ENCODE measurements at places on chromosomes 12 and 14.

- peak; percentile 84 for DNase-seq
Observed at GRCh38 chr12:123075646-123076171, 75.2 kb downstream of the PITPNM2 start.

GRCh38 chr14:21534576-21534975 lies 8.4 kb upstream of the SALL2 start:
- peak; percentile 78 for DNase-seq

DNA sequence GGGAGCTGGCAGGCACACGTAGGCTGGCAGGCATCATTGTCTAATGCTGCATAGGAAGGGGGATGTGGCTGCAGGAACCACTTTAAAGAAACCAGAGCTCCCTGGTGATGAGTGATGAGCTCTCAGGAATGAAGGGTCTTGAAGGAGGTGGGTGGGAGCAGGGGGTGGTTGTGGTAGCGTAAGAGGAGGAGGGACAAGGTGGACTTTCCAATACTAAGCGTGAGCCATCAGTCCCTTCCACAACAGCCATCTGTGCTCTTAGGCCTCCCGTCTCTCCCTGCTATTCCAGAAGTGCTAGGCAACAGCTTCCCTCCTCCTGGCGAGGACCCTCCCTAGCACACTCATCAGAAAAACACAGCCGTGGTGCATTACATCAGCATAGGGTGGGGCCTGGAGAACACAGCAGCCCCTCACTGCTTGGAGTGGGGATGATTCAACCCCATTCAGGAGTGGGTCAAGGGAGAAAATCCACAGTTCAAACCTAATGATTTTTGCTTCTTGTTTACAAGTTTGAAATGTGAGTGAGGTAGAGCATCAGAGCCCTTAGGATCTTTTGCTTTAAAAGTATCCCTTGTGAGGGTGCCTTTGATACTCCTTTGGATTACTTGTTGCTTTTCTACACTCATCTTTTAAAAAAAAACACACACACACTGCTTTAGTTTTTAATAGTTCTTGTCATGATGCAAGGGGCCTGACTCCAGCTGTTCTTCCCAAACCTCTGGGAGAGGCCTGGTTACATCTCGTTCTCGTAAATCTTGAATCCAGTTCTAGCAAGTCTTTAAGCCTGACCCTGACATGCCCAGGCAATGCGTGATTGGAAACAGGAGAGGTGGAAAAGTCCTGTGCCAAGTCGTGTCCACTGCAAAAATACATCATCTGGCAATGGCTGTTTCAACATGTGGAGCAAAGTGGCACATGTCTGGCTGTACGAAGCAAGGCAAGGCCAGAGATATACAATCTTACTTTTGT lies 356.4 kb upstream of the DDHD1 start:
- no peak for DNase-seq

DNA sequence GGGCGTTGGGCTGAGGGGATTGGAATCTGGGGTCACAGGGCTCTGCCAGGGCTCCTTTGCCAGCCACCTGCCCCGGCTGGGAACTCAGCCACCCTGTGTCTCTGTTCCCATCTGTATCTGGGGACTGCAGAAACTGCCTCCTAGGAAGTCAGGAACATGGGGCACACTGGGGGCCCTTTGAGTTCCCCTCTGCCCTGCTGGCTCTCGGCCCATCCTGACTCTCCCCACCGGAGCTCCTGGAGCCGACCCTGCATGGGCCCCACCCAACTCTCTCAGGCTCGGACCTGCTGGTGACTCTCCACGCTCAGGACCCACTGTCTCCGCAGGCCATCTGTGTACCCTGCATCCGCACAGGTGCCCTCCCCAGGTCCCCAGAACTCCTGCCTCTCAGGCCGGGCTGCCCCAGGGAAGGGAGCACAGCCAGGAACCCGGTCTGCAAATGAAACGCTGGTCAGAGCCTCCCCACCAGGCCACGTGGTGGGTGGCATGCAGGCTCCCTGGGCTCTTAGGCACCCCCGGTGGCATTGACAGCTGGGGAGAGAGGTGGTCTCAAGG lies 82.8 kb downstream of the KIF26A start:
- DNase-seq, result no peak

DNA sequence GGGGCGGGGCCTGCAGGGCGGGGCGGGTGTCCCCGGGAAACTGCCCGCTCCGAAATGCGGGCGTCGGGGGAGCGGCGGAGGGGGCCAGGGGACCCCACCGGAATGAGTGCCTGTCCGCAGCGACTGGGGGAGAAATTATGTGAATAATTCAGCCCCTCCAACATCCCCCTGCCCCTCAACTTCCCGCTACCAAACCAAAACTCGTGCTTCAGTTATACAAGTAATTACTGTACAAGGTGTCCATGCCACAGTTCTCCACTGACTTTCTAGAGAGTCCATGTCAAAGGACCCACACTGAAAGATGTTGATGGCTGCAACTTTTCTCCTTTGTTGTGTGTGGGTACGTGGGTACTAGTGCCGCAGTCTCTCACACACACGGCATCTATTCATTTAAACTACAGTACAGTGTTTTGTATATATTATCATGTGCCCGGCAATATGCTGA lies 414 bp upstream of the CDK17 start:
- DNase-seq, result no peak

DNA sequence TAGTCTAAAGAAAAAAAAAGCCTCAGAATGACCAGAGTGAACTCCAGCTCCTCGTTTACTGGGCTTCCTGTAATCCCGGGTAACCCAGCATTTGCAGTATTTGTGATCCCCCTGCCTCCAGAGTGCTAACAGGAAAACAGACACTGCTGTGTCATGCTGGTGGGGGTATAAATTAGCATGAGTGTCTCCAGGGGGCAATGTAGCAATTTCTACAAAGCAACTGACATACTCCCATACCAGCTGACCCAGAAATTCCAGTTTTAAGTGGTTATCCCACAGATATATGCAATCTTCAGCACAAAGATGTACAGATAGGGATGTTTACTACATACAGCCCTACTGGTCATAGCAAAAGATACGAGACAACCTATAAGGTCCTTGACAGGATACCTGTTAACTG lies 18.8 kb downstream of the TTC7B start:
- DNase-seq, result no peak

DNA sequence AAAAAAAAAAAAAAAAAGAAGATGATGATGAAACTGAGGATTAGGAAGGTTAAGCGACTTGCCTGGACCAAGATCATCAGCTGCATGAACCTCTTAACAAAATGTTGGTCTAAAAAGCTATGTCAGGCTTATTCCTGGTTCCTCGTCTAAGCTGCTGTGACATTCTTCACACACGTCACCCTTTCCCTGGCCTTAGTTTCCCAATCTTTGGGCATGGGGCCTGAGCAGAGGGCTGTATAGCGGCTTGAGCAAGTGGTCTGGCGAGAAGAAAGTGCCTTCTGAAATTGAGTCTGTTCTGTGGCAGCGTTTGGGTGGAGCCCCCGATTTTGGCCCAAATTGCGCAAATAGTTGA lies 58.7 kb upstream of the CCND2 start:
- DNase-seq, result no peak

DNA sequence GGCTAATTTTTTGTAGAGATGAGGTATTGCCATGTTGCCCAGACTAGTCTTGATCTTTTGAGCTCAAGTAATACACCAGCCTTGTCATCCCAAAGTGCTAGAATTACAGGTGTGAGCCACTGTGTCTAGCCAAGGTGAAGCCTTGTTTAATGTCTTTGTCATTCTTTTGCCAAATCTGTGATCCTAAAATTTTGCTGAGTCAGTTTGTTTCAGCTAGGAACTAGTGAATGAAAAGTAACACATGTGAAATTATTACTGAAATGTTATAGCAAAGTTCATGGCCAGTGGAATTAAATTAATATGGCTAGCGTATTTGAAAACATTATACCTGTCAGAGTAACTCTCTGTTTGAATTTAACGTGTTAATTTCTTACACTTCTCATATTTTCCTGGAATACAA lies 26.5 kb upstream of the EPS8 start:
- no peak for DNase-seq

DNA sequence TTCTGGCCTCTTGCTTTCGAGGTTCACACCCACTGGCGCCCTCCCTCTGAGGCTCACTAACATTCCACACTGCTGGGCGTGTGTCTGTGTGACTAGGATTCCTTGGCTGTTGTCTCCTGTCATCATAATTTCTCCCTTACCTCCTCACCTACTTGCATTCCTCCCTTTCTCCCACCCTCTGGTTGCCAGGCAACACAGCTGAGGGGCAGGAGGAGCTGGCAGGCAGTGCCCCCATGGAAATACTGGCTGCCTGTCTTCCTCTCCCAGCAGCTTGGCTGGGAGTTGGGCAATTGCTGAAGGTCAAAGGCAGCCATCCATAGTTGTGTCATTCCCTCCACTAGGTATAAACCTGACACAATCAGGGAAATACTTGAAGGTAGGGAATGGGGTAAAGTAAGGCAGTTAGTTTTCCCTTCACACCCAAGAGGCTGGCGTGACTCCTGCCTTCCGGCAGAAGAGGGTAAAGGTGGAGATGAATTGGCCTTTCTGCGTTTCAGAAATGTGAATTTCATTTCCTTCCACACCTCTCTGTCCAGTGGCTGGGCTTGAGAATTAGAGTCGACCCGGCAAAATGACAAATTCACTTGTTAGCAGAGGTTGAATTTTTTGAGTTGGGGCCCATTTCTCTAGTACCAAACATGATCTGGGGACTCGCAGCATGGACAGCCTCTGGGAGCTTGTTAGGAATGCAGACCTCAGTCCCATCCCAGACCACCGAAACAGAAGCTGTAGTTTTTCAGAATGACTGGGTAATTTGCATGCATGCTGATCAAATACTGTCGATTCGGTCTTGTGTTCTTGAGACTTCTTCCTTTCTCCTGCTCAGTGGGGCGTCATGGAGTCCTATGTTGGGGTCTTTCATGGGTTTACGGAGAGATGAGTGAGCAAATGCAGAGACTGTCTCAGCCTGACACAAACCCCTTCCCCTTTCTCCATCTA lies 24.3 kb upstream of the EMP1 start:
- peak; percentile 47 for DNase-seq

DNA sequence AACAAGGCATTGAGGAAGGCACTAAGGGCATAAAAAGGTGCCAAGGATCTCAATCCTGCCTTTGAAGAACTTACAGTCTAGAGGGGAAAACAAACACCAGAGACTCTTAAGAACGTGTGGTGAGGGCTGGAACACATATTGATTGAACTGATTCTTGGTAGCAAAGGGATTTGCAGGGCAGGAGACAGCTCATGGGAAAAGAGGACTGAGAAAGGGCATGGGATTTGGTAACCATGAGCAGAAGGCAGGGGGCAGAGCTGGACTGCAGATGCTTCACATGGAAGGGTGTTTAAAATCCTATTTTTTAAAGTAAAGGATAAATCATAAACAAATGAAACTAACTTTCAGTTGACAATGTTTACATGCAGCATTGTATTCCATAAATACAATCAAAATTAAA lies 203.1 kb downstream of the ITPR2 start:
- no peak for DNase-seq

DNA sequence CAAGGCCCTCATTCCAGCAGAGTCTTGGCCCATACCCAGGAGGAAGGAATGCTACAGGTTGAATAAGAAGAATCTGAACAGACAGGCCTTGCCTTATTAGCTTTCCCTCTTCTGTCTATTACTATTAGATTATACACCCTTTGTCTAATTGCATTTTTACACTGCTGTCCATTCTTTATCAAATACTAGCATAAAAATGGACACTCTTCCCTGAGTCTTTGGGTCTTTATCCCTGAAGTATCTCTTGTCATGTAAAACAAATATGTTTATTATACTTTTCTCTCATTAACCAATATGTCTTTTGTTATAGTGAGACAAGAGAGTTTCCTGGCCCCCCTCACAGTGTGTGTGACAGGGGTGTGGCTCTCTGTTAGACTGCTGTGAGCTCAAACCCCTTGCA lies 897.4 kb upstream of the SEL1L start:
- DNase-seq, result no peak

- no peak for DNase-seq
Observed at GRCh38 chr14:95891742-95892141, 15.1 kb downstream of the TUNAR start.

GRCh38 chr14:30054201-30054600 lies 126.6 kb upstream of the PRKD1 start:
- no peak for DNase-seq

DNA sequence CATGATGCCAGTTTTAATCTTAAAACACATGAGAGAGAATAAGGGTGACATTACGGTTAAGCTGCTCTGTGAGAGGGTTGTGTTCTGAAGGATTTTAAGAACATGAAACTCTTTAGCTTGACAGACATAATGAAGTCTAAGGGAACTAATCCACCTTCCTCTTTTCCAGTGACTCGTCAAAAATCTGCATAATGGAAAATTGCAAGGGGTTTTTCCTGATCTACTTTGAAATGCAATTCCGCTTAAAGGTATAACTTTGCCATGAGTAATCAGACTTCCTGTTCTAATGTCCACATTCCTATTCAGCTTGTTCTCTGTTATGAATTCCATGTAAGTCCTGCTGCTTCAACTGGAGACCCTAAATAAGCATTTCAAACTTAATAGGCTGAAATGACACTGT lies at the start of gene ZNF705A:
ZNF705A (plus strand) TSS at position 171 of the 400 bp plus-strand sequence. CDS start 15,611 bp downstream, outside the sequence.
- no peak for DNase-seq

- DNase-seq, result no peak
Observed at GRCh38 chr14:38847161-38847560, 255.9 kb downstream of the SEC23A start.

- DNase-seq, result no peak
Observed at GRCh38 chr14:24848102-24848790, 201.7 kb downstream of the STXBP6 start.

GRCh38 chr12:10941916-10942607 lies 3.0 kb upstream of the TAS2R14 start:
- DNase-seq, result no peak

DNA sequence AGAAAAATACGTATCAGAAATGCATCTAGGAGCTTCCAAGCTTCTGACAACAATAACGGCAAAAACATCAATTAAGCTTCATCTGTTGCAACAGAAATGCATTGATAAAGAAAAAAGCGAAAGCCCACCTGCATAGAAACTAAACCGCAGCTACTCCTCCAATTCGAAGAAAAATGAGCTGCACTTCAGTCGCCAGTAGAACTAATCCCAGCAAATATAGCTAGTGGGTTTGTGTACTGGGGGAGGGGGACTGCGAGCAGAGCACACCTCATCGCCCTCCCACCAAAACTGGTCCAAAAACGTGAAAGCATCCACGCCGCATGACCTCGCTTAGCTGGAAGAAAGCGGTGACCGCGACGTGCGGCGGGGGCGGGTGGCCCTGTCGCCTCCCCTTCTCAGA lies 1.2 kb downstream of the SLC35F4 start:
- no peak for DNase-seq

GRCh38 chr12:99267038-99267437 lies 380.5 kb upstream of the GARIN6 start:
- no peak for DNase-seq

GRCh38 chr12:131074221-131075083 lies 120.7 kb downstream of the ADGRD1 start:
- peak; percentile 48 for DNase-seq

Data from H7 (cell line).